Activated gamma-delta T cell (primary cell): ENCODE measurements at places on chromosomes 2 and 18.

DNA sequence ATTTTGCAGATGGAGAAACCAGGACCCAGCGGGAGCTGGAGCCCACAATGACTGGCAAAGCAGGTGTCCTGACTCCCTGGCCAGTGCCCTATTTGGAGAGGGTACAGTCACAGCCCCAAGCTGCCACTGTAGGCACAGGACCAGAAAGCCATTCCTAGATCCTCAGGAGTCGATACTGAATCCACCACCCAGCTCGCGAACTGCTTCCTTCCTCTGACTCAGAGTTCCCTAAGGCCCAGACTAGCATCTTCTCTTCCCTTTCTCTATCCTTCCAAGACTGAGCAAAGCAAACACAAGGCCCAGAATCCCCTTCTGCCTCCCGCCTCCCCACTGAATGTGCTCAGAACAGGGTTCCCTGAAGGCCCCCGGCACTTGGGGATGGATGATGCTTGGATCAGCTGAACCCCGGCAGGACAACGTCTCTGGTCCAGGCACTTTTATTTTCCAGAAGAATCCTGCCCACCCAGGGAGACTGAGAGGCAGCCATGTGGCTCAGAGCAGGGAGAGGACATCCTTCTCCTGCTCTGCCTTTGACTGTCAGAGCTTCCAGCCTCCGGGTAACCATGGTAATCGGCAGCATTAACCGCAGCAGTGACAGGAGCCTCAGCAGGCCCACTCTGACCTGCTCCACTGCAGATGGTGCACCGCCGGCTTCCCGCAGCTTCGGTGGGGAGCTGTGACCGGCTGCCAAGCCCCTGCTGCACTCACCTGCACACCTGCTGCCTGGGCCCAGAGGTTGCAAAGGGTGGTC is 34.8 kb upstream of the KLHL29 start:
- DNase-seq, result no peak

DNA sequence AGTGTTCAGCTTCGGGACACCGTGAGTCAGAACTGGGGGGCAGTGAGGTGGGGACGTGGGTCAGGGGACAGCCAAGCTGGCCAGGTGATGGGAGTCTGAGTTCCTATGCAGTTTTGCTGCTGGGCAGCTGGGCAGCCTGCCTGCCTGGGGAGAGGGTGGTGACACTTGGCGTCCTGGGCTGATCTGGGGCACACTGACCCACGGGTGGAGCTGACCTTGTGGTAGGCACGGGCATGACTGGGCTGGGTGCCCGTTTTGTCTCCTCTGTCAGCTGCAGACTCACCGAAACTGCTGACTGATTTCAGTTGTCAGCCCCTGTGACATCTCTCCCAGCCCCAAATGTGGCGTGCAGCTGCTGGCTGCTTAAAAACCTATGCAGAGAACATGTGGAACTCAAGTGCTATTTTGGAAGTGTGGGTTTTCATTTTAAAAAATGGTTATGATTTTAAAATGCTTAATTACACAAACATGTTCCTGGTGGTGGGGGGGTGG is 32.6 kb upstream of the E2F6 start:
- DNase-seq, result no peak

GRCh38 chr2:183078163-183078463 is 434 bp upstream of the DUSP19 start:
- DNase-seq, result no peak

DNA sequence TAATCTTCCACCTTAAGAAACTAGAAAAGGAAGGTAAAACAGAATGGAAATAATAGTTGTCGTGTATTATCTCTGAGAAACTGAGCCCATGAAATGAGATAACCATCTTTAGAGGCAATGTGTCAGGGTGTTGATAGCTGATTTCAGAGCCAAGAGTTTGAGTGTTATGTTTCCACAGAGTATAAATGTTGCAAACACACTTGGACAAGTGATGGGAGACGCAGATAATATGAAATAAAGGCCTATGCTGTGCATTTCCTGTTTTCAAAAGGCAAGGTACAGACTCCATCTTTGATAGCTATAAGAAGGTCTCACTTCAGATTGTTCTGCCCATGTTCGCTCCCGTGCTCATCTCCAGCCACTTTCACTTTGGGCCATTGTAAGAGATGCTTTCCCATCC is 25.9 kb upstream of the DNER start:
- no peak for DNase-seq

GRCh38 chr2:171210864-171211431 is 50.3 kb upstream of the TLK1 start:
- no peak for DNase-seq

DNA sequence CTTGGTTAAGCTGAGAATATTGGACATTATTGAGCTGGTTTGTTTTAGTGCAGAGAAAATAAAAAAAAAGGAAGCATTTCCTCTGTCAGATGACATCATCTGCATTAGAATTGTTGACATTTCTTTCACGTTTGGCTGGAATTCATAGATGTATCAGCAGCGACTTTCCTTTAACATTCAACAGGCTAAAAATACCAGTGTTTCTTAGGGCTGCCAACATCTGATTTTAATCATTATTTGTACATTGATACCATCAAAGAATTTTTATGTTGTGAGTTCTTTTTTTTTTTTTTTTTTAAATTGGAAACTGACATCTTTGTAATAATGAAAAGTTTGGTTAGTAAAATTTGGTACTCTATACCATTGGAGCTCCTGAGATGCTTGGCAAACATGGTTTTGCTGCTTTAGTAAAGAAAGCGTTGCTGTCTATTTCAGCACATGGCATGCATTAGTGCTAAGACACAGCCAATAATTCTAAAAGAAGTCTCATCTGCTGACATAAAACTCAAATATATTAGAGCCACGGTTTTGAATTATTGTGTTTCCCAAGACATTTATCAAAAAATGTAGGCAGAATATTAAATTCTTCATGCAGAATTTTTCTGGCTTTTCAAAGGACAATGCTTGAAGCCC is 33.6 kb downstream of the GTF2A1L start:
- DNase-seq, result no peak

DNA sequence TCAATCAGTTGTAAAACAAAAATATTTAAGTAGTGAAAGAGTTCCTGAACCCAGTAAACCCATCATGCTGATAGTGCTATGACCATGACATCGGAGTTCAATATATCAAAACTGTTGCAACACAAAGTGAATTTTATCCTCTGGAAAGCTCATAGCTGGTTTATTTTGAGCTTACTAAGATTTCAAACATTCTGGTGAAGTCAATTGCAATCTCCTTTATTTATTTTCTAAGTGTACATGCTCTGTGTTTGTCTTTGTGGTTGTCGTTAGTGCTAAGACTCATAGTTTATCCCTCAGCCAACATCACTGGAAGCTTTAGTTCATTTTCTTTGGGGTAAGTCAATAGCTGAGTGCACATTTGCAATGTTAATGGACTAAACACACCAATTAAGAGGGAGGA is 91.9 kb downstream of the QPCT start:
- DNase-seq, result no peak

- DNase-seq, result no peak
These were observed 210.7 kb downstream of the ARL4C start for GRCh38 chr2:234286118-234286598.

- no peak for DNase-seq
These were observed 5.0 kb upstream of the SCLY start for GRCh38 chr2:238055841-238056240.

DNA sequence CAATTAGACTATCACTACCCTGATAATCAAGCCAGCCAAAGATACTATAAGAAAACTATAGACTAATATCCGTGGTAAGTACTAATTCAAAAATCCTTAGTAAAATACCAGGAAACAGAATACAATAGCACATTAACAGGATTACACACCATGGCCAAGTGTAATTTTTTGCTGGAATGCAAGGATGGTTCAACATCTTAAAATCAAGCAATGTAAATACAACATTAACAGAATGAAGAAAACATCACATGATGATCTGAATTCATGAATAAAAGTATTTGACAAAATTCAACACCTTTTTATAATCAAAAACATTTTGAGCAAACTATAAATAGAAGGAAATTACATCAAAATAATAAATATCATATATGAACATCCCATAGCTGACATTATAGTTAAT is 350.7 kb upstream of the LRRTM1 start:
- DNase-seq, result no peak

GRCh38 chr18:77395953-77396352 is 146.3 kb downstream of the GALR1 start:
- DNase-seq, result no peak

GRCh38 chr18:74368901-74369705 is 53.5 kb downstream of the C18orf63 start:
- DNase-seq, result no peak

DNA sequence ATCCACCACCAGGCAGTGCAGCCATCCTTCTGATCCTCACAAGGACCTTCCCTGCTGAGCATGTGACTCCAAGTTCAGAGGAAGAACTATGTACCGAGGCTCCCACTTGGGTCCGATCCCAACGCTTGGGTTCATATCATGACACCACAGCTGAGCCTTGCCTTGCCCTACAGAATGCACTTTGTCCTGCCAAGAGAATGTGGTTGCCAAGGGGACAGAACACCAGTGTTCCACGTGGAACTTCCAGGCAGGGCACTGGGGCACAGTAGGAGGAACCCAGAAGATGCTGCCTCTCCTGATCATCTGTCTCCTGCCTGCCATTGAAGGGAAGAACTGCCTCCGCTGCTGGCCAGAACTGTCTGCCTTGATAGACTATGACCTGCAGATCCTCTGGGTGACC is at the start of gene TEX51:
Gene TEX51 (plus strand): TSS at position 255 of the 400 bp plus-strand sequence. CDS start 29 bp downstream, at position 284.
- no peak for DNase-seq

GRCh38 chr2:218832081-218832480 is 478 bp upstream of the PRKAG3 start:
- no peak for DNase-seq

DNA sequence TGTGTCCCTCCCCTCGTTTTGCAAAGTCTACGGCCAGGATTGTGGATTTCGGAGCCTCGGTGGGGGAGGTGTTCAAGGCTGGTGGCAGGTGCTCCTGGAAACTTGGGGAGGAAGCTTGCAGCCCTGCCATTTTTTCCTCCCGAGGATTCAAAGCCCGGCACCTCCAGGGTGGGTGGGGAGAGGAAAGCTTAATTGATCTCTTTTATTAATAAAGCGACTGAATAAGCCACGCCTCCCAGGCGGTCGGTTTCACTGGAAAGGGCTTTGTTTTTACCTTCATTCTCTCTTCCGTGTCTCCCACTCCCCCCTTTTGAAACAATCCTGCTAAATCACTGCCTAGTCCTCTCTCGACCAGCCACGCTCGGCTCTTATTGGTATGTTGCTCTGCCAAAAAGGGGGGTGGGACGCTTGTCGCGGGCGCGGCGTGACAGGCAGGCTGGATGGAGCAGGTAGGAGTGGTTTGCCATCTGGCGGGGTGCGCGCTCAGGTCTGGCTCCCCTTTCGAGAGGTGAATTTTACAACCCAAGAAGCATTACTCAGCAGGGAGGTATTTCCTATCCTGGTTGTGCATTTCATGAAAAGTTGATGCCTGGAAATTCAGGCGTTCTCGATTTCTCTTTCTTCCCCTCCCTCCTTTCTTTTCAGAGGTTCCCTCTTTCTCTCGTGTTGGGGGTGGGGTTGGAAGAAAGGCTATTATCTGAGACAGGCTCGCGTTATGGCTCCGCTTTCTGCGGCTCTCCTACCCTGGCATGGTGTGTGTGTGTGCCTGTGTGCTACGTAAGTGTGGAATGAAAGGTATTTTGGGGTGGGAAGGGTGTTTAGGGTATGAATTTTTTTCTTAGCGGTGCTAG is 1.4 kb downstream of the NEDD4L start:
- peak; percentile 17 for DNase-seq

GRCh38 chr2:207091176-207091575 is 74.6 kb downstream of the KLF7 start:
- no peak for DNase-seq

- no peak for DNase-seq
These were observed 48.4 kb downstream of the CNGA3 start for GRCh38 chr2:98394595-98395153.

DNA sequence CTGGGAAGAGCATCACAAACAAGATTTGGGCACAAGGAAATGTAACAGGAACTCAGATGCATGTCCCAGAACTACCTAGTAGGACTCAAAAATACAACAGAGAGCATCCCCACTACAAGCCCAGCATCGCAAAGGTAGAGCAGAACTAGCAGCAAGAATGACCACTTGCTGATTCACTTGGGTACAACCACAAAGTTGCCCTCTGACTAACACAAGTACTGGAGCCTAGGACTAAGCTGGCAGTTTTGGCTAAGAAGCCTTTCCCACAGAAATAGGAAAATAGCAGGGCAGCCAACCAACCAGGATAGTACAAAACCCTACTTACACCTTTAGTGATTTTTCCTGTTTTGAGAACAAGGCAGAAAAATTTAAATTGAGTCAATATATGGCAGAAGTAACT is 193.8 kb downstream of the PAX3 start:
- DNase-seq, result no peak

- DNase-seq, result no peak
These were observed 947 bp upstream of the ANKRD44 start for GRCh38 chr2:197311421-197312033.

DNA sequence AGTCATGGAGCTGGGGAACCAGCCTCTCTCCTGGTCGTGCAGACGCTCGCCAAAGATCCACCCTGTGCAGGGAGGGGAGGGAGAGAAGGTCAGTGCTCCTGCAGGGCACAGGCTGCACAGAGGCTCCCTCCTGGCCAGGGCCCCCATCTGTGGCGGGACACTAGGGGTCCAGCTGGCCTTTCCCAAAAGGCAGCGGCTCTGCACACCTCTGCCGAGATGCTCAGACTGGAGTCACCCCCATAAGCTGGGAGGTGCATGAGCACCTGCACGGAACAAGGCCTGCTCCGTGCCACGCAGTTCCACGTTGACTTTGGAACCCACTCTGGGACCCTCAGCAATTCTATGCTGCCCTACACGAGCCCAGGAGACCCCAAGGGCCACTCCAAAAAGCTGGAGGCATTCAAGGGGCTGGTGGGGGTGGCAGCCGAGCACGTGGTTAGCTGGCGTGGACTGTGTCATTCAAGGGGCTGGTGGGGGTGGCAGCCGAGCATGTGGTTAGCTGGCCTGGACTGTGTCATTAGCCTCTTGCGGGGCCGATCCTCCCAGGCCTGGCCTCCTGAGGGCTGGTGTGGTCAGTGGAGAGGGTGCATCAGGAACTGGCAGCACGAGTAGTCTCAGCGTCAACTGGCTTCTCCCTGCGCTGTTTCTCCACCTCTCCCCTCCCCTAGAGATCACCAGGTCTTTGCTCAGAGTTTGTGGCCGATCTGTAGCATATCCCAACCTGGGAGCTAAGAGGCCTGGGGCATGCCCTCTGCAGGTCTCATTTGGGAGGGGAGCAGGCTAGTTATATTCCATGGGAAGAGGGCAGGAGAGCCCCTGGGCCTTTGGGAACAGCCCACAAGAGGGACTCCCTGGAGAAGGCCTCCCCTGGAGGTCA is 9.8 kb downstream of the SNORC start:
- DNase-seq, result no peak

GRCh38 chr2:16204886-16205620 is 264.7 kb downstream of the MYCN start:
- DNase-seq, result no peak

DNA sequence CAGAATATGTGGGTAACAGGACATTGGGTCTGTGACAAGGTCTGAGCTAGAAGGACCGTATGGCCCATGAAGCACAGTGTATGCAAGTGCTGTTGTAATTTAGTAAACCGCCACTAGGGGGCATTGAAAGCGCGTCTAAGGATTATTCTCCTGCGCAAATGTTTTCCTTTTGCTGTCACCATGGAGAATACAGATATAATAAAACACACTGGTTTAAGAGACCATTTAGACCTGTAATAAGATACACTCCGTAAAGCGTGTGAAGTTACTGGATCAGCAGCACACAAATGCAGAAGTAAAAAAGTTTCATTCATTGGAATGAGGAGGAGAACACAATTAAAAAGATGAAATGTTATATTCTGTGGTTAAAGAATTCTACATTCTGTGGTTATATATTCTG is 272.4 kb downstream of the AGAP1 start:
- no peak for DNase-seq
